ENCODE measurements at places on chromosomes 11 and 22. TPM values are rescaled to one million over a fixed set of nuclear protein-coding genes. Genes with fewer than 3 reads are reported as not detected.

Gene BIK
- not detected for total RNA-seq

Gene C11orf86
- not detected for total RNA-seq

Gene SPON1
- total RNA-seq, result 4.6 TPM

Gene GP1BB
- total RNA-seq, result 2.1 TPM

Gene TUBA8
- total RNA-seq, result 0.87 TPM

Gene A4GALT
- 33.6 TPM for total RNA-seq

Gene ZFP91
- 47.2 TPM for total RNA-seq

Gene TBX10
- total RNA-seq, result not detected

Gene YPEL4
- total RNA-seq, result 0.79 TPM

Gene ART1
- total RNA-seq, result not detected

Gene UPK3A
- not detected for total RNA-seq

Gene DDTL
- total RNA-seq, result 0.92 TPM

Gene ACTN3
- total RNA-seq, result not detected

Gene SFI1
- 20.3 TPM for total RNA-seq

Gene ALDH3B1
- 29.2 TPM for total RNA-seq

Gene DRD4
- not detected for total RNA-seq

Gene UBQLN3
- 0.13 TPM for total RNA-seq

Gene OR51B2
- total RNA-seq, result not detected

Gene DENND5A
- 203 TPM for total RNA-seq

Gene SLC29A2
- 0.12 TPM for total RNA-seq

Gene INS
- not detected for total RNA-seq

Gene SCGB2A2
- not detected for total RNA-seq

Gene RPS25
- 653 TPM for total RNA-seq

Gene CCDC73
- not detected for total RNA-seq

Gene UNC93B1
- 16.8 TPM for total RNA-seq

Gene CTSW
- 0.12 TPM for total RNA-seq

Gene APOL4
- 0.37 TPM for total RNA-seq

Gene MIAT
- total RNA-seq, result 0.53 TPM

Gene TESMIN
- total RNA-seq, result 0.13 TPM

Gene ACRV1
- total RNA-seq, result not detected

Gene MMP26
- total RNA-seq, result not detected

Gene CARD18
- total RNA-seq, result not detected

Gene FOLR3
- 0.13 TPM for total RNA-seq

Gene KRTAP5-8
- total RNA-seq, result not detected

Gene MYOD1
- total RNA-seq, result not detected

Gene TRIM48
- not detected for total RNA-seq

Gene TEX54
- not detected for total RNA-seq

Gene HIPK3
- 95.6 TPM for total RNA-seq

Gene HOATZ
- not detected for total RNA-seq

Gene CTTN
- total RNA-seq, result 502 TPM

Gene CRYBB3
- total RNA-seq, result not detected

Gene GPHA2
- total RNA-seq, result not detected

Gene IGLL5
- total RNA-seq, result not detected

Gene PATE3
- total RNA-seq, result not detected
